ENCODE measurements at places on chromosomes 7 and 10.

GRCh38 chr10:102286216-102286615, 40.9 kb downstream of the GBF1 start:
- no peak for DNase-seq

DNA sequence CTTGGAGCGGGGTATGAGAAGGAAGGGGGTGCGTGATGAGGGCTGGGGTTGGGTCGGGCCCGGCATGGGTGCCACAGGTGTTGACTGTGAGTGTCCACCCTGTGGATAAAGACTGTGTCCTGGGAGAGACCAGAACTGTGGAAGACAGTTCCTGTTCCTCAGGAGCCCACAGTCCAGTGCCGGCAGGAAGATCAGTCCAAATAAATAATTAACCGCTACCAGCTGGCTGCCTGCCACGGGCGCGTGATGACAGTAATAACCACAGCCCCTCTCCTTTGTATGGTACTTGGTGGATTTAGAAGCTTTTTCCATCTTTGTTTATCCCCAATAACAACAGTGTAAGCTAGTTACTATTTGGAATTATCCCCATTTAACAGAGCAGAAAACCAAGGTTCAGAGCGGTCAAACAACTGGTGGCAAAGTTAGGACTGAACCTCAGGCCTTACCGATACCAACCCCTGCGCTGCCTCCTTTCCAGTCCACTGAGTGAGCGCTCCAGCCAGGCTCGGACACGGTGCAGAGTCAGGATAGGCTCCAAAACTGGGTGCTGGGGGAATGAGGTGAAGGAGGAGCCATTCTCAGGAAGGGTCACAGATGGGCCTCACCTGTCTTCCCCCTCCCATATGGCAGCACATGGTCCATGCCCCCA, 5.1 kb downstream of the ZMIZ1 start:
- DNase-seq = no peak

DNA sequence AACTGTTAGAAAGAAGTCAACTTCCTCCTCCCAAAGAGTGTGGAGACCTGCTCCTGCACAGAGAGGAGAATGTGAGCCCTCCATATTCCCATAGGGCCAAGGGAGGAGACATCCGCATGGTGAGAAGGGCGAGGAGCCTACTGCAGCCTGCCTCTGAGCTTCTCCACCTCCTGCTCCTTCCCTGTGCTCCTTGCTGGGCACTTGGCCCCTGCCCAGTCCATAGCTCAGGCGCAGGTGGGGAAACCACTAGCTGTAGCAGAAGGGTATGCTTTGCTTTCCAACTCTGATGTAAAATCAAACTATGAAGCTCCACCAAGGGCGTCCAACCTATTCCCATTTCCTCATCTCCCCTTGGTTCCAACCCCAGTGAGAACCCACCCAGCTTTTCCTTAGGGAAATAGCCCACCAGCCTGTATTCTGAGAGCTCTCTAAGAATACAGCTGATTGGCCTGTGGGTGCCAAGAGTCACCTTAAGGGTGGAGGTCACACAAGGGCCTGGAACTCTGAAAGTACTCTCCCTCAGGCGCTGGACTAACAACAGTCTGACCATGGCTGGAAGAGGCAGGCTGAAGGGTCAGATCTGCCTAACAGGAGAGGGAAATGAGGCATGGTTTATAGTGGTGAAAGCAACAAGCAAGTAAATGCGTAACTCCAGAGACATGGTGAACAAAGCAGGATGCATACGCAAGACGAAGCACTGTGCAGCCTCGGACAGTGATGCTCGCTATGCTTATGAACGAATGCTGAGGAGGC, 13.9 kb downstream of the ZNF488 start:
- no peak for DNase-seq

- DNase-seq = no peak
Observed at GRCh38 chr10:69731184-69731583, 70.5 kb upstream of the COL13A1 start.

DNA sequence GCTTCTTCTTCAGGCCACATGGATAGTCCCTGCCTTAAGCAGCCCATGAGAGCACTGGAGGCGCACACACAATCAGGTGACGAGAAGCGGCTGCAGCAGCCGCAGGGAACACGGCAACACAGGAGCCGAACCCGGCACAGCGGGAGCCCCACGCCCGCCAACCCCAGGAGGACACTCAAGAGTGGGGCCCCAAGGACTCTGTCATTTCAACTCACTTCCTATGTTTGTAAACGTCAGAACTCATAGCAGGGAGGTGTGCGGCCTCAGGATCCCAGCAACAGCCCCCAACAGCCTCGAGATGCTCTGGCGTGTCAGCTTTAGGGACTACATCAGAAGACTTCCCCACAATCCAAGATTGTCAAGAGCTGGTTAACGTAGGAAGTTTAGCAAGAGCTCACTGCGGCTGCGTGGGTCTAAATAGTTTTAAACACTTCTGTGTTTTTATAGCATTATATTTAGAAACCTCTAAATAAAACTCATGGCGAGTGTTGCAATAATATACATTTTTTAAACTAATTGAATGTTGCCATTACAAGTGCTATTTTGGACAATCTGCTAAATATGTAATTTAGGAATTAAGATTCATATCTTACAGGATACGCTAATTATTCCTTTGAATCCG, 123.4 kb downstream of the MAD1L1 start:
- DNase-seq = no peak

GRCh38 chr7:100825751-100826513, 1.4 kb downstream of the EPHB4 start:
- DNase-seq = no peak

GRCh38 chr10:46310143-46310514, 23.3 kb downstream of the ANTXRL start:
- no peak for DNase-seq

- no peak for DNase-seq
Observed at GRCh38 chr7:112668561-112668960, 121.6 kb downstream of the TMEM168 start.

DNA sequence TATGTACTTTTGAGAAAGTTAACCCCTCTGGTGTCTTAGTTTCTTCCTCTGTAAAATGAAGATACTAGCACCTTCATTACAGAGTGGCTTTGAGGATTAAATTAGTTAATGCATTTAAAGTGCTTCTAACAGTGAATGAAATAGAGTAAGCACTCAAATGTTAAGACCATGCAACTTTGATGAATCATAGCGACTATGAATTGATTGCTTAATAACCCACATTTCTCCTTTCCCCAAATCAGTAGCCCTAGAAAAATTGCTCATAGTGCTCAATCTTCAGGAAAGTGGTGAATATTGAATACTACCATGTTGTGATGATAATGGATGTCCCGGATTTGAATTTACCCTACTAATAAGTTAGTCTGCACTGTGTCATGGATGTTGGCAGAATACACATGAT, 48.1 kb downstream of the CD36 start:
- DNase-seq = no peak

DNA sequence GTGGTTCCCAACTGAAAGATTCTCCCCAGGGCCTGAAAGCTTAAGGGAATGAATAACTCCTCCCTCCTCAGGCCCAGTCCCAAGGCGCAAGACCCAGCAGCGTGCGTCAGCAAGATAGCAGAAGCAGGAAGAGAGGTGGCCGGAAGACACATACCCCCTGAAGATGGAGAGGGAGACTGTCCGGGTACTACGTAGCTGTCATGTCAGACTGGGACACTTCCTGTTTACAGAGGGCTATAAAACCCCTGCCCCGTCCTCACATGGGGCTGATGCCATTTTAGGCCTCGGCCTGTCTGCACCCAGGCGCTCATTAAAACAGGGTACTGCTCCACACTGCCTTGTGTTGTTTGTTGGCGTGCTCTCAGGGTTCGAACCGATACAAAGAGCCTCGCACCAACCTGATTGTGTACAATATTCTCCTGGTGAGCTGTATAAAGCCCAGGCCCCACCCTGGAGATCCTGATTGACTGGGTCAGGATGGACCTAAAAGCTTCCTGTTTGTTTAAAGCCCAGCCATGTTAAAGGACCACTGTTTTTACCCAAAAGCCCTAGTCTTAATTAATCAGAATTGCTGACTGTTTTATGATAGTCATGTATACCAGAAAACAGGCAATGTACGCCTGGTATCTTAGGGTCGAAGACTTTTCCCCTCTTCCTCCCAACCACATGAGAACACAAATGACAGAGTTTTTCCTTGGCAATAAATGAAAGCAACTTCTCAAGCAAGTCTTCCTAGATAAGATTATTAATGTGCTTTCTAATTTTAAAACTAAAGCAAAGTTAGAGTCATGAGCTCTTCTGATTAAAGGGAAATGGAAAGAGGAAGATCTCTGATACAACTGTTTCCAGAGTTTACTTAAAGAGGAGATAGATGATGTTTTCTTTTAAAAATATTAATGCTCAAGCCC, 251.5 kb downstream of the DOCK4 start:
- DNase-seq = no peak

DNA sequence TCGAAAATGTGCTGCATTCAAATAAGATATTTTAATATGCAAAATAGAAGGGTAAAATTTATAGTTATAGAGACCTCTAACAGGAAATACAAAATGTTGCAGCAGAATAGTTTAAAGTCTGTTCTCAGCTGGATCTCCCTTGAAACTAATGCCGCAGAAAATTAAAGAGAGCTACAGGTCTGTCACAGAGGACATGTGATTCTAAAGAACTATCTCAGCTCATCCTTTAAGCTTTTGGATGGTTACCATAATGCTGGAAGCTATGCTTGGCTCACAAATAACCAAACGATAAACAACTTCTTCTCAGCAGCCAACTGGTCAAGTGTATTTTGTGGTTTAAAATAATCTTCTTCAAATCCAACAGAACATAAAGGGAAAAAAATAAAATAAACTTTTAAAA, 353.0 kb downstream of the PARD3 start:
- DNase-seq = no peak

GRCh38 chr10:86585037-86585929, 63.7 kb upstream of the WAPL start:
- peak; percentile 23 for DNase-seq

DNA sequence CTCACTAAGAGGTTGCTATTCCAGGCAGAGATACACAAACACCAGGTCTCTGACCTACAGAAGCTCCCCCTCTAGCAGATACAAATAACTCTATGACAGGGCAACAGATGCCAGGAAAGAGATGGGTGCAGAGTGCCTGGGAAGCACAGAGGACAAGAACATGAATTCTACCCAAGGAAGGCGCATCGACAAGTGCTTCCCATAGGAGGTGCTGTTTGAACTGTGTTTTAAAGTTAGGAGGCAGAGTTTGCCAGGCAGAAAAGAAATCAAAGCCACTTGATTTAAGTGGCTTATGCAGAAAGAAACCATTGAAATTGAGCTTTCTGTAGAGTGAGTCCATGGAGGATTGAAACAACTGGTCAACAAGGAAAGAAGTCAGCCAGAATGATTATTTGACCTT, 35.3 kb upstream of the EGR2 start:
- no peak for DNase-seq

DNA sequence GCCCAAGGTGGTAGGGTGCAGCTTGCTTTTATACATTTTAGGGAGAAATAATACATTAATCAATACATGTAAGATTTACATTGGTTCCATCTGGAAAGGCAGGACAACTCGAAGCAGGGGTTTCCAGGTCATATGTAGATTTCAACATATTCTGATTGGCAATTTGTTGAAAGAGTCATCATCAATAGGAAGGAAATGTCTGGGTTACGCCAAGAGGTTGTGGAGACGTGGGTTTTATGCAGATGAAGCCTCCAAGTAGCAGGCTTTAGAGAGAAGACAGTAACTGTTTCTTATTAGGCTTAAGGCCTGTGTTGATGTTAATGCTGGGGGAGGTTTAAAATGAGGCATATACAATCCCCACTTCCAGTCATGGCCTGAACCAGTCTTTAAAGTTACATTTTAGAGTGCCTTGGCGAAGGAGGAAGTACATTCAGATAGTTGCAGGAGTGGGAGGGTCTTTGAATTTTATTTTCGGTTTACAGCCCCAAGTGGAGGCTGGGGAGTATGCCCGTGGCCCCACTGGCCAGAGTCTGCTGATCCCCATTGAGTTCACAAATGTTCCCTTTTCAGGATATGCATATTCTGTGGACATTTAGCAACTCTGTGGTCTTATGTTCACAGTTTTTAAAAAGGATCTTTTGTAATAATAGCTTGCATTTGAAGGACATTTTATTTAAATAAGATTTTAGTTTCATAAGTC, 166.0 kb upstream of the GDF10 start:
- no peak for DNase-seq

DNA sequence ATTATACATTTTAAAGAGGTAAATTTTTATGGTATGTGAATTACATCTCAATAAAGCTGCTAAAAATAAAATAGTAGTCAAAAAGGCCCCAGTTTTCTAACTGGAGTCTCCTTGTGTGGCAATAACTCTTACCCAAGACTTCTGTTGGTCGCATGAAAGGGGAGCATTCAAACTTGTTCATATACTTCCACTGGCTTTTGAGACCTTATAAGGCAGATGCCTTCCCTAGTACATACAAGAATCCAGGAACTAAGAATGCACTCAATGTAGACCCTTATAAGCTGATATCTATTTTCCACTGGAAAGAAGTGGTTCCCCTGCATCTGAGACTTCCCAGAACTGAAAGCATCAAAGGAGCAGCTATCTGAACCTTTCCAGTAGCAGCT, 13.0 kb downstream of the BCAP29 start:
- DNase-seq = no peak

DNA sequence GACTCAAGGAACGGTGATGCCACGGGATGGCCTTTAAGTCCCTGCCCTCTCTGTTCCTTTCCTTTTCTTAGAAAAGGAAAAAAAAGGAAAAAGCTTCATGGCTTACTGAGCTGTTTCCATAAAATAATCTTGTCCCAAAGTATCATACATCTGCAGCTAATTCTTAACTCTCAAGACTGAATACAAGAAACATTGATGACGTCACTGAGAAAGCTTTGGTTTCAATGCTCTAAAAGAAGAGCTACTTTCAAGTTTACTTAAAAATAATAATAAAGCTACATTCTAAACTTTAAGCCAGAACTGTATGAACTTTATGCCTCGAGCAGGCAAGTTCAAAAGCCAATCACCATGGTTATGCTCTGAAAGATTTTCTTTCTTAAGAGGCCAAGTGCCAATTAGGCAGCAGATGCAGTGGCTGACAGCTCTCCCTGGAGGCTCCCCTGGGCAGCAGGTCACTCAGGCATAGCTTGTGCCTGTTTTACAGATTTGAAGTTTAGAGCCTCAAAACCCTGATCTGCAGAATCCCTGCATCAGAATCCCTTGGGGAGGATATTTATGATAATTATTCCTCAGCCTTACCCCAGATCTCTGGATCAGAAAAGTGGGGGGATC, 165.0 kb downstream of the CHN2 start:
- DNase-seq = no peak

Data from thoracic aorta (tissue), 2 donors.